ENCODE measurements at places on chromosomes 1 and 21.

GRCh38 chr1:98073106-98073505, 152.3 kb upstream of the DPYD start:
- DNase-seq = no peak

- DNase-seq = no peak
Observed at GRCh38 chr1:212655668-212656440, 43.8 kb downstream of the BATF3 start.

GRCh38 chr1:111654839-111655238, 35.2 kb downstream of the RAP1A start:
- DNase-seq = no peak

DNA sequence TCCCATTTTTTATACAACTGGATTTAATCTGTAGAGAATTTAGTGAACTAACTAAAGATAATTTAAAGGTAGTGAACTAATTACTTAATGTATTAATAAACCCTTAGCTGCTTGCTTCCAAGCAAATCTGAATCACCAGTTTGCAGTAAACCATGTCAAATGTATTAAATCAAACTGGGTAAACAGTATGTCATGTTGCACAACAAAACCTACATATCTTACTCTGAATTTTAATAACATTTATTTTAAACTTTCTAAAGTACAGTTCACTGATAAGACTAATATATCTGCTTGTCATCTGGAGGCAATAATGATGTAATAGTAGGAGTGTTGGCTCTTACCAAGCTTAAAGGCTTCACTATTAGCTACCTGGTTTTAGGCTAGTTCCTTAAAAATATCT, 52.5 kb upstream of the SCYL3 start:
- no peak for DNase-seq

- no peak for DNase-seq
Observed at GRCh38 chr1:64540265-64540791, 70.4 kb downstream of the CACHD1 start.

Measured in hematopoietic multipotent progenitor cell treated with erythropoietin and hydrocortisone succinate and interleukin-3 and kit ligand, for 6 days (in vitro differentiated cells).